Neural progenitor cell (in vitro differentiated cells): ENCODE measurements at places on chromosomes 13 and 19.

DNA sequence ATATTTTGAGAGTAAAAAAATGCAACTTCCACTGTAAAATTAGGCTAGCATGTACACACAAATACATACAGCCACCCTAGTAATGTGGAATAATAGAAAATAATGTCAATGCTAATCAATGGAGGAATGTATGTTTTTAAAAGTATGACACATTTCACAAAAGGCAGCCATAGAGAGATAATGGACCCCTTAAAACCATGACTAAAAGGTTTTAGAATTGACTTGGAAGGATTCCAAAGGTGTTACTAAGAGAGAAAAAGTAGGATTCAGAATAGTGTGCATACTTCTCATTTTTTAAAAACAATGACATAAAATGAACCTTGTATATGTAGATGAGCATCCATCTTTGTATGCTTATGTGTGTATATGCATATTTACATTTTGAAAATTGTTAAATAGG lies 597.9 kb upstream of the PCDH9 start:
- no peaks in the 10 kb centered on the region for H3K27me3 ChIP-seq
- H3K27ac ChIP-seq: no peak overlapping the region
- no peak for DNase-seq
- no peak overlapping the region for H3K4me3 ChIP-seq

- peaks cover 93% of the 10 kb centered on the region for H3K27me3 ChIP-seq
- H3K4me3 ChIP-seq: peak within 1 kb of the TSS; percentile 48
- no peaks in the 10 kb centered on the region for H3K36me3 ChIP-seq
- peak; percentile 81 for DNase-seq
- no peak within 1 kb of the TSS for H3K27ac ChIP-seq
- peaks cover 60% of the 10 kb centered on the region for H3K4me1 ChIP-seq
Measured at GRCh38 chr13:35475960-35476943, at the start of gene MAB21L1. Gene MAB21L1, minus strand, starts transcription at chr13:35476689. Its CDS starts 551 bp downstream, at chr13:35476138.

GRCh38 chr19:53961523-53962356 lies 997 bp upstream of the CACNG8 start:
- peaks cover 38% of the 10 kb centered on the region for H3K4me1 ChIP-seq
- peaks cover 89% of the 10 kb centered on the region for H3K27me3 ChIP-seq
- peak overlapping the region; percentile 18 for H3K4me3 ChIP-seq

DNA sequence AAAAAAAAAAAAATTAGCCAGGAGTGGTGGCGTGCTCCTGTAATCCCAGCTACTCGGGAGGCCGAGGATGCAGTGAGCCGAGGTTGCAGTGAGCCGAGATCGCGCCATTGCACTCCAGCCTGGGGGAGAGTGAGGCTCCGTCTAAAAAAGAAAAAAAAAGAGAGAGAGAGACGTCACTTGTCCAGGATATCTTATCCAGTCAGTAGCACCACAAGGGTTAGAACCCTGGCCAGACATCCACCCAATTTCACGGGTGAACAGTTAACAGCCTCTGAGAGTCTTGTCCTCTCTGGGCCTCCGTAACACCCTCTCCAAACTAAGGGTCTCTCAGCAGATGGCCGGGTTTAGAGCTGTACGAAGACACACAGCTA lies 917 bp upstream of the CLPTM1 start:
- no peaks in the 10 kb centered on the region for H3K36me3 ChIP-seq
- no peak for DNase-seq
- H3K4me1 ChIP-seq: peaks cover 7% of the 10 kb centered on the region
- H3K27ac ChIP-seq: peak overlapping the region; percentile 90
- H3K27me3 ChIP-seq: no peaks in the 10 kb centered on the region

DNA sequence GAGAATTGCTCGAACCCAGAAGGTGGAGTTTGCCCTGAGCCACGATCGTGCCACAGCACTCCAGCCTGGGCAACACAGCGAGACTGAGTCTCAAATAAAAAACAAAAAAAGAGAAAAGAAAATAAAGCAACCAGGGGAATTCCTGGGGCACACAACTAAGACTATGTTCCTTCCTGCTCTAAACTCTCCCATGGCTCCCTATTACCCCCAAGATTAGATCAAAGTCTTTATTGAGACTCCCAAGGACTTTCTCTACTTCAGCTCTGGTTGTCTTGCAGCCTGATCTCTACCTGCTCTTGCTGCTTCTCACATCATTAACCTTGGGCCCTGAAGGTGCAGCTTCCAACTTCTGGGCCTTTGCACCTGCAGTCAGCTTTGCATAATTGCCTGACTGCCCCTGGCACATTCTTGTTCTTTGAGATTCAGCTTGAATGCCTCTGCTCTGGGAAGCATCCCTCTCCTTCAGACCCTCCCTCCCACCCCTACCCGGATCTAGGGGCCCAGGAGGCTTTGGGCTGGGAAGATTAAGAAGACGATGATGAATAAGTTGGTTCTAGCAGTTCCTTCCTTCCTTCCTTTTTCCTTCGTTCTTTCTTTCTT lies 16.8 kb upstream of the CERS4 start:
- peak; percentile 54 for DNase-seq
- no peaks in the 10 kb centered on the region for H3K27me3 ChIP-seq
- no peak overlapping the region for H3K27ac ChIP-seq
- no peak overlapping the region for H3K4me3 ChIP-seq
- no peaks in the 10 kb centered on the region for H3K36me3 ChIP-seq

DNA sequence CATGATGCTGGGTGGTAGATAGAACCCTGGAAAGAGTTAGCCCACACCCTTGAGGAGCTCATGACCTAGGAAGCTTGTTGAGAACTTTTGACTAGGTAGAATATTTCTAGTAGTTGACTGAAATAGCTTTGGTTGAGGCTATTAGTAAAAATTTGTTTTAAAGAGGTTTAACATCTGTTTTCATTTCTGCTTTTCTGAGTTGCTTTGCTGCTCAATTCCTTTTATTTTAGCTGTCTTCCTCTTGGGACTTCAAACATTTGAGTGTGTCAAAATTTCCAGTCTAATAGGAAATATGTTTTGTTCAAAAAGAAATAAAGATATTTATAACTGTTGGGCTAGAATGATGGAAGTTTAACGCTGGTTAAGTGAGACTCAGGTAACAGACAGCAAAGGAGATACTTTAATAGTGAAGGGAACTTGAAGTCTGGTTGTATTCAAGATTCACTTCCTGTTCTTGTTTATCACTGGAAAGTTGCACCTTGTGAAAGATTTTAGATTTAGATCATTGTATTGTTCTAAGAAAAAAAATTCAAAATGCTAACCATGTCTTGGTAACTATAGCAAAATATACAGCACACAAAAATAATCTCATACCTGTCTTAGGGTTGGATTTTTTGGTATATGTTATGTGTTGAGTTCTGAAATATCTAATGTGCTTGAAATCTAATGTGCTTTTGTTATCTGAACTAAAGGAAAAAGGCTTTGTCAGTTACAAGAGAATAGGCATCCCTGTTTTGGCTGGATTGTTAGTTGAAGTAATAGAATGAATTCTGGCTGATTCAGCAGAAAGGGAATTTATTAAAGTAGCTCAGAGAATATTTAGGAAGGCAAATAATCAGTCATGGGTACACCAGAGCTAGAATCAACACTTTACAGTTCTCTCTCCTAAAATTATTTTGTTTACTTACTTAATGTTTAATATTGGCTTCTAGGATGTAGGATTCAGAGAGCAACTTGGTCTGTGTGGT lies 24.4 kb upstream of the GPR18 start:
- no peaks in the 10 kb centered on the region for H3K36me3 ChIP-seq
- no peak for DNase-seq
- peaks cover 23% of the 10 kb centered on the region for H3K4me1 ChIP-seq
- no peaks in the 10 kb centered on the region for H3K27me3 ChIP-seq
- no peak overlapping the region for H3K4me3 ChIP-seq
- no peak overlapping the region for H3K27ac ChIP-seq

DNA sequence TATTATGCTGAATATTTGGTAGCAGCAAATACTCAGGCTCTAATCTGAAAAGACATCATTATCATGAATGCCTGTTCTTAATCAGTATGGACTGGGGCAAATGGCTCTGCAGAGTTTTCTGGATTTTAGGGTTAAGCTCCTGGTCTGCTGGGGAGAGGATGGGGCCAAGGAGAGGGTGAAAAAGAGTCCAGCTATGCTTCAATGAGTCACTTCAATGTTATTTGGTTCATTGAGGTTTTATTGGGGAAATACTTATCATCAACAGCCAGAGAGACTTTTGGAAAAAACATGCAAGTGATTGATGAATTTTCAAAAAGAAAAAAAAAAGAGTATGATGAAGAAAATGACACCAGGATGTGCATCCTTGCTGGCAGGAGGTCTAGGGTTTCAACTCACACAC lies 278.3 kb downstream of the UQCRFS1 start:
- no peaks in the 10 kb centered on the region for H3K27me3 ChIP-seq
- no peaks in the 10 kb centered on the region for H3K36me3 ChIP-seq
- no peak overlapping the region for H3K27ac ChIP-seq
- no peak overlapping the region for H3K4me3 ChIP-seq
- no peaks in the 10 kb centered on the region for H3K4me1 ChIP-seq
- DNase-seq: no peak

GRCh38 chr19:2478756-2479555 lies 3.0 kb downstream of the GADD45B start:
- peaks cover 62% of the 10 kb centered on the region for H3K27me3 ChIP-seq
- no peak overlapping the region for H3K27ac ChIP-seq
- H3K4me1 ChIP-seq: peaks cover 26% of the 10 kb centered on the region
- DNase-seq: peak; percentile 47

DNA sequence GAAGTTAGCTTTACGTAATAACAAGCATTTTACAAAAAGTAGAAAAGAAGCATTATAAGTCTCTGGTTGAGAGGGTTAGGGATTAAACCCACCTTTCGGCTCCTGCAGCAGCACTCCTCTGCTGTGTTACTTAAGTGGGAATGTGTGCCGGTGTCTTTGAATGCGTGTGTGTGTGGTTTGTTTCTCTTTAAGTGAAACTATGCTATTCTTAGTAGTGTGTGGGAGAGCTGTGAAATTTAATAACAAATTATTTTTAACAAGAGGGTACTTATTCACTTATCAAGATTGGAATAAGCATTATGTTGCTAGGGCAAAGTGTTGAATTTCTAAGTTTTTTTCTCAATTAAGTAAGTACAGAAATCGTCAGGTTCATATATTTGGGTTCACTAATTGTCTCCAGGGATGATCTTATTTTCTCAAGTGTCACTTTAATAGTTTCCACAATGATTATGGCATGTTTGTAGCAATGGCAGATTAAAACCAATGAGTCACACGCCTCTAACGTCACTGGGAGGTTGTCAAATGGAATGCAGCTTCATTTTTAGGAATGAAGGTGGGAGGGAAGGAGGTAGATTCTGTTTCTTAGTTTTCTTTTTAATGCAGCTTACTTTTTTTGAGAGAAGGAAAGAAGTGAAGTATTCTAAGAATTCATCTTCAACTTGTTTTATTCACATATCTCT lies 151.3 kb downstream of the LMO7 start:
- no peaks in the 10 kb centered on the region for H3K27me3 ChIP-seq
- no peak overlapping the region for H3K27ac ChIP-seq
- H3K4me1 ChIP-seq: no peaks in the 10 kb centered on the region
- H3K36me3 ChIP-seq: no peaks in the 10 kb centered on the region

DNA sequence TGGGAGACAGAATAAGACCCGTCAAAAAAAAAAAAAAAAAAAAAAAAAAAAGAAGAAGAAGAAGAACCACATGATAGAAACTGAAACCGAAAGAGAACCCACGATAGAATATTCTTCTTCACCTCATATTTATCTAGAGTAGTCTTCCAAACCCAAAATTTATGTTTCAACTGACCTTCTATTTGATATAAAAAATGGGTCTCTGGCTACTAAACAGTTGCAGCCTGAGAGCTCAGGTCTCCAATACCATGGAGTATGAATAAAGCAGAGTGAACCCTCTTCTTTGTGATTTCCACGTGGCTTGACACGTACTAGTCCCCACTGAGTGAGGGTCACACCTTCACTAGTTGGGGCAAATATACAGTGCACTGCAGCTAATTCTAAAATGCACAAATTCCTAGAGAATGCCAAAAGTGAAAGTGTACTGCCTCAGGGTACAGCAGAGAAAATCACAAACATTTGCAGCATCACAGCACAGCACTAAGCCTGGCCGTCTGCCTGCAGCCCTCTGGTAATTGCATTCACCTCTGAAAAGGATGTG lies 30.8 kb upstream of the RFC3 start:
- DNase-seq: no peak
- H3K36me3 ChIP-seq: no peaks in the 10 kb centered on the region
- no peak overlapping the region for H3K27ac ChIP-seq
- H3K4me1 ChIP-seq: no peaks in the 10 kb centered on the region

DNA sequence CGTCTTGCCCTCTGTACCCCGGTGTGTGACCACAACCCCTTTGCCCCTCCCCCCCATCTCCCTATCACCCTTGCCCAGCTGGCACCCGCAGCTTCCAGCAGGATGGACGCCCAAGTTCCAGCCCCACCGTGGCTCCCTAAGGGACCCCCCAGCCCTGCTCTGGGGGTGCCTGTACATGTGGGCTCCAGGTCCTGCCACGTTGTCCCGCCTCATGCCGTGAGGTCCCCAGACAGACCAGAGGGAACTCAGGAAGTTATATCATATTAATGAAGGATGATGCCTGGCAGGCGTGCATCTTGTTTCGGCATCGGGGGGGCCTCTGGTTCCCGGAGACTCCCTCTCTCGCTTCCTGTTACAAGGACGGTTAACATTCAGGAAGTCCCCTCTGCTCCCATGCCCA lies 1.6 kb upstream of the PTGIR start:
- peaks cover 10% of the 10 kb centered on the region for H3K4me1 ChIP-seq
- H3K4me3 ChIP-seq: no peak overlapping the region
- H3K36me3 ChIP-seq: no peaks in the 10 kb centered on the region
- no peak for DNase-seq
- H3K27me3 ChIP-seq: peaks cover 1% of the 10 kb centered on the region

DNA sequence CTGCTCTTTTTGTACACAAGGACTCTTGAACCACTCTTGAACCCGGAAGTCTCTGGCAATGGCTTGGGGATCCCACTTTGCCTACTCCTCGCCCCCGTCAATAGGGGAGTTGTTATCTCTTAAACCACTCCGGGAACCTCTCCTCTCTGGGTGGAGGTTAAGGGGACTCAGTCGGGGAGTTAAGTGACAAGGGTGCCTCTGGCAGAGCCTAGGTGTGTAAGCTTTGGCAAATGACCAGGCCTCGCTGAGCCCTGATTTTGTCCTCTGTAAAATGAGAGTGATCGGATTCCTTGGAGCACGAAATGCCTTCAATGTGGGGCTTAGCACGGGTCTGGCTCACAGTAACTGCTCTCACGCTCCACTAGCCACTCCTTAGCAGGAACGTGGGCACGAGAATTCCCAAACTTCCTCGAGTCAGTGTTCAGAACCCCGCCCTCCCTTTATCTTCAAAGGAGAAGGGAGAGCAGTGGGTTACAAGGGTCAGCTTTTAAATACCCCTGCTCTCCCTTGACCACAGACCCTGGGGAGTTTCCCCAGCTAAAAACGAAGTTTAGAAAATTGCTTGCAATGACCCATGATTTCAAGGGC lies 193.3 kb downstream of the KATNAL1 start:
- peak; percentile 76 for DNase-seq
- H3K27ac ChIP-seq: no peak overlapping the region
- H3K27me3 ChIP-seq: no peaks in the 10 kb centered on the region
- H3K36me3 ChIP-seq: no peaks in the 10 kb centered on the region
- H3K4me1 ChIP-seq: peaks cover 24% of the 10 kb centered on the region
- peak overlapping the region; percentile 62 for H3K4me3 ChIP-seq

DNA sequence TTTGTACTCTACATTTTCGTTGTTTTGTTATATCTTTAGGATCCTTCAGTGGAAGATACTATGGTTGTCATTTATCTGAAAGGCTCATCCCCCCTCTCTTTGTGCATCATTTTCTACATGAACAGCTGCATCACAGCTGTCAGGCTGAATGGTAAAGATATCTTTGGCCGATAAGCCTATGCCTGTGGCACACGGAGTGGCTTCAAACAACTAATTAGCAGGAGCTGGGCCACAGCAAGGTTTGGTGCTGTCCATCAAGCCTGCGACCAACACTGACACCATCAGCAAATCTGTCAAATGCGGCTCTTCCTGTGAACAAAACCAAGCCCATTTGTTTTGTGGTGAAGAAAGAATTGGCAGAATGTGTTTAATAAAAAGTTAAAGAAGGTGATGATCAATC lies 334.4 kb downstream of the PCDH9 start:
- H3K4me3 ChIP-seq: no peak overlapping the region
- no peaks in the 10 kb centered on the region for H3K36me3 ChIP-seq
- peak; percentile 9 for DNase-seq
- H3K27me3 ChIP-seq: no peaks in the 10 kb centered on the region
